ENCODE measurements at places on chromosomes 4 and X. TPM values are rescaled to one million over a fixed set of nuclear protein-coding genes. Genes with fewer than 3 reads are reported as not detected.

CENPE gene
- 5.6 TPM for polyA plus RNA-seq

SYTL4 gene
- 12.7 TPM for polyA plus RNA-seq

PDE6B gene
- polyA plus RNA-seq = 10.0 TPM

PORCN gene
- polyA plus RNA-seq = 4.6 TPM

CC2D2A gene
- polyA plus RNA-seq = 13.6 TPM

PPP1R2C gene
- not detected for polyA plus RNA-seq

PRRG3 gene
- 30.0 TPM for polyA plus RNA-seq

VAMP7 gene
- polyA plus RNA-seq = 26.3 TPM

ZNF630 gene
- polyA plus RNA-seq = 3.7 TPM

PRSS12 gene
- polyA plus RNA-seq = 23.1 TPM

HDAC8 gene
- polyA plus RNA-seq = 27.0 TPM

OTC gene
- not detected for polyA plus RNA-seq

IL3RA gene
- 25.0 TPM for polyA plus RNA-seq

NAT8L gene
- polyA plus RNA-seq = 2.5 TPM

NR3C2 gene
- 16.9 TPM for polyA plus RNA-seq

TMSB15B gene
- 8.5 TPM for polyA plus RNA-seq

PPP4R3C gene
- polyA plus RNA-seq = not detected

INTS12 gene
- polyA plus RNA-seq = 22.0 TPM

GASK1B gene
- 70.6 TPM for polyA plus RNA-seq

POU3F4 gene
- not detected for polyA plus RNA-seq

RIPPLY1 gene
- polyA plus RNA-seq = 0.34 TPM

FRMPD3 gene
- polyA plus RNA-seq = 0.18 TPM

CEP44 gene
- 13.4 TPM for polyA plus RNA-seq

All from muscle of back (tissue), 13 donors.